Bronchial epithelial cell (primary cell): ENCODE measurements at places on chromosomes 6 and 20. TPM values are rescaled to one million over a fixed set of nuclear protein-coding genes. Genes with fewer than 3 reads are reported as not detected.

The CFAP61 gene
- total RNA-seq, result 0.13 and 0.26 TPM in 2 replicates

The ELMO2 gene
- total RNA-seq, result 15.5 and 21.1 TPM in 2 replicates

The B3GALT4 gene
- total RNA-seq, result 3.9 and 16.9 TPM in 2 replicates

- DNase-seq, result no peak
These were observed 6.5 kb upstream of the TFAP2A start for GRCh38 chr6:10421158-10421920.

DNA sequence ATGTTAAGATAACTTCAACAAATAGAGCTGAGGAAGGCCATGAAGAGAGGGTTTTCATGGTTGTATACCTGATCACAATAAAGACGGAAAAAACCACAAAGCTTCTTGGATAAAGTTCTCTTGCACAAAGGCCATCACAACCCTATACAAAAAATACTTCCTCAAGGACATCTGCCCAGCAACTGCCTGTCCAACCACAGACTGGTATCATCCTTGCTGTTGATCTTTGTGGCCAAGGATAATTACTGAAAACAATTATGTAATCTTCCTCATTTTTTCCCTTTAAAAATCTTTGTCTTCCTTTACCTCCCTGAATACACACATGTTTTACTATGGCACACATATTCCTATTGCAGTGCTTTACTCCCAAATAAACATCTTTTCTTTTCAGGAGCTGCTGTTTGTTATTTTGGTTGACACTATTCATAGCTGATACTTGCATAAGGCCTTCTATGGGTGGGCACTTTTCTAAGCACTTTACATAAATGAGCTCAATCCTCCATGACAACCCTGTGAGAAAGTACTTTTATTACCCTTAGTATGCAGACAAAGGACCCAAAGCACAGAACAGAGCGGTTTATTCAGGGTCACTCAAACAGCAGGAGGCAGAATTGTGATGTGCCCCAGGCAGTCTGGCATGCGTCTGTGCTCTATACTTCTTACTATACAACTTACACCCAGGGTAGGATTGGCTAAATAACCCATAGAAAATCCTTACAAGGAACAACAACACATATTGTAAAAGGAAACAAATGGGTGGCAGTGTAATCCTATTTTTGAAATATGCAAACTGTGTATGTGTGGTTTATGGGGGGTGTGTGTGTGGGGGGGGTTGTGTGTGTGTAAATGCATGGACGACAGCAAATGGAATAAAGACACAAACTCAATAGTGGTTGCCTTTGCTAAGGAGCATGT is 35.1 kb downstream of the SNRNP48 start:
- DNase-seq, result no peak

DNA sequence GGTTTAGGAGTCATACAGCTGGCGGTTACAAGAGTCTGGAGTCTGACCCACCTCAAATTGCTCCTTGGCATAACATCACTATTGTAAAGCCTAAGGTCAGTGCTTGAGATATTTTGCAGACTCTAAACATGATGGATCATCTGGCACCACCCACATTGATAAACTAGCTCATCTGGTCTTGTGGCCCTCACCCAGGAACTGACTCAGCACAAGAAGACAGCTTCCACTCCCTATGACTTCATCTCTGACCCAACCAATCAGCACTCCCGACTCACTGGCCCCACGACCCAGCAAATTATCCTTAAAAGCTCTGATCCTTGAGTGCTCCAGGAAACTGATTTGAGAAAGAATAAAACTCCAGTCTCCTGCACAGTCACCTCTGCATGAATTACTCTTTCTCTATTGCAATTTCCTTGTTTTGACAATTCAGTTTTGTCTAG is 115.9 kb downstream of the CD24 start:
- DNase-seq, result peak; percentile 94

The KCNK5 gene
- 0.26 TPM in 2 replicates for total RNA-seq

DNA sequence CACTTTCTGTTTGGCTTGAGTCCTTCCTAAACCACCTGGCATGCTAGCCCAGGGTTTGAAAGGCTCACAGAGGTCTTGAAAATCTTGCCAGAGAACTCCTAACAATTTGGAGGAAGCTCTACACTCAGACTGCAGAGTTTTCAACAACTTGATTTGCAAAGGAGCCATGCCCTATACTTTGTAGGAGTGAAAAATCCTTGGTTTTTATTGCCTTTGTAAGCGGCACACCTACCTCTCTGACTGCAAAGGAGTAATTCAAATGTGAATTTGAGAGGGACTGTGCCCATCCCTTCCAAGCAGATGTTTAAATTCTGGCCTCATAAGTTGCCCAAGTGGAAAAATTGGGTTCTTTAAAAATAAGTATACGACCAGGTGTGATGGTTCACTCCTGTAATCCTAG is 41.5 kb downstream of the SLC2A12 start:
- DNase-seq, result no peak

DNA sequence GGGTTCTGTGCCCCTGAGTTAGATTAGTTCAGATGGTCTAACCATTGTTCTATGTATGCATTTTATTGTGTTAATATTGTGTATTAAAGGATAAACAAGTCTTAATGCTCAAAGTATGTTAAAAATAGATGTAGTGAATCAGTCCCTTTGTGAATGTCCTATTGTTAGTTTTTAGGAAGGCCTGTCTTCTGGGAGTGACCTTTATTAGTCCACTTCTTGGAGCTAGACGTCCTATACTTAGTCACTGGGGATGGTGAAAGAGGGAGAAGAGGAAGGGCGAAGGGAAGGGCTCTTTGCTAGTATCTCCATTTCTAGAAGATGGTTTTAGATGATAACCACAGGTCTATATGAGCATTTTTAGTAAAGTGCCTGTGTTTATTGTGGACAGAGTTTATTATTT is 12.3 kb upstream of the HMGN4 start:
- no peak for DNase-seq

DNA sequence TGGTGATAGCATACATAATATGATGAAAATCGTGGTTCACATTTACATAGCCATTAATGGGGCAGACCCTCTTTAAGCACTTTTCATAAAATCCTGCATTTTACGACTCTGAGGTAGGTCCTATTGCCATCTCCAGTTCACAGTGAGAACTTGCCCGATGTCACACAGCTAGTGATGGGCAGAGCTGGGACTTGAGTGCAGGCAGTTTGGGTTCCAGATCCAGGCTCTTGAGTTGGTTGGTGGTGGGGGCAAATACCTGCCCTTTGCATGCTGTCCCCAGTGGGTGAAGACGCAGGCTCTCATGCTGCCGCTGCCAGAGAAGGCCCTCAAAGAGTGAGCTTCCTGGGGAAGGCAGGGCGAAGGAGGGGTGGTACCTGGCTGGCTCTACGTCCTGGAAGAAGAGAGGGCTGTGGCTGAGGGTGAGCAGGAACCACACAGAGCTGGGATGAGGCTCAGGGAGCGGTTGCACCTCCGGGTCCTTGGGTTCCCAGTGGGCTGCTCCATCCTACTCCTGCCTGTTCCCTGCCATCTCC is 6.1 kb upstream of the BAK1 start:
- DNase-seq, result no peak

The BHLHE23 gene
- total RNA-seq, result not detected in 2 replicates

GRCh38 chr6:156026486-156027247 is 571.0 kb upstream of the NOX3 start:
- no peak for DNase-seq

The CLVS2 gene
- total RNA-seq, result not detected in 2 replicates

GRCh38 chr6:116111552-116112528 is 11.2 kb downstream of the NT5DC1 start:
- peak; percentile 59 for DNase-seq

GRCh38 chr6:25138233-25138933 is 140.8 kb upstream of the CARMIL1 start:
- DNase-seq, result peak; percentile 56

The BPIFB1 gene
- not detected in 2 replicates for total RNA-seq

The OR5V1 gene
- total RNA-seq, result not detected in 2 replicates

The MDC1 gene
- total RNA-seq, result 2.4 and 2.7 TPM in 2 replicates

The C20orf141 gene
- total RNA-seq, result not detected in 2 replicates

The CDC40 gene
- 10.5 and 11.1 TPM in 2 replicates for total RNA-seq

GRCh38 chr6:154648188-154648887 is 84.9 kb upstream of the SCAF8 start:
- DNase-seq, result no peak
